H1 (cell line): ENCODE measurements at places on chromosomes 7 and 10. TPM values are rescaled to one million over a fixed set of nuclear protein-coding genes. Genes with fewer than 3 reads are reported as not detected.

OR9A2 gene
- not detected in 2 replicates for polyA plus RNA-seq

MYO3A gene
- 3.9 and 4.0 TPM in 2 replicates for polyA plus RNA-seq

HOXA3 gene
- not detected in 2 replicates for polyA plus RNA-seq

CTAGE4 gene
- polyA plus RNA-seq = 1.7 and 2.9 TPM in 2 replicates

SH2B2 gene
- 11.5 and 21.0 TPM in 2 replicates for polyA plus RNA-seq

PKD2L1 gene
- polyA plus RNA-seq = 0.20 and 0.33 TPM in 2 replicates

DRGX gene
- polyA plus RNA-seq = not detected in 2 replicates

DNA sequence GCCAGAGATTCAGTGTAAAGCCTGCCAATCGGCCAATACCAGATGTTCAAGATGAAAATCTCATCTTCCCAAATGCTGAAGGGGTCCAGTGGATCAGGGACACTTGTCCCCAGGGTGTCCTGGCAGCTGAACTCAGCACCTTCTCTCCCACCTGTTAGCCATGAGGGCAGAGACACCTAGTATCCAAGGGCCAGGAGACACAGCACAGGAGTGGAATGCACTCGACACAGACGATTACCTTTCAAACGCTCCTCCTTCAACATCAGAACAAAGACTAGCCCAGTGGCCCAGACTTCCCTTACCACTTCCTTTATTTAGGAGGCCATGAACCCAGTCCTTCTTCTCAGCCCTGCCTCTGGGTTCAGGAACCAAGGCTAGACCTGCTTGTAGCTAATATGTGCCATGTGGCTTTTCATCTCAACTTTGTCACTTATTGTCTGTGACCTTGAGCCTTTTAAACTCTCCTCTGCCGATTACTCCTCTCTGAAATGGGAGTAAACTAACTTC lies 180.3 kb upstream of the PLXNA4 start:
- DNase-seq = no peak

DNA sequence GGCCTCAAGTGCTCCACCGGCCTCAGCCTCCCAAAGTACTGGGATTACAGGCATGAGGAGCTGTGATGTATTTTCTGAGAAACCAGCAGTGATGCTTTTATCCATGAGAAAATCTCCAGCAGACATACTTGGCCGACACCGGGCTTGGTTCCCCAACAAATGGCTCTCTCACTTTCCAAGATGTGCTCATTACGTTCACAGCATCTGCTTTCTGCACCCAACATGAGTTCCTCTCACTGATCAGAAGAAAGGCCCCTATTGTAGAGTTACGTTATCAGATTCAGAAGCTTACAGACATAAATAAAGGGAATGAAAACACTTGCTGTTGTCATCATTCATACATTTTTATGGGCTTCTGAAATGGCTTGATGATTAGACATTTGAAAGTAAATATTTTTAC lies 95.0 kb downstream of the CALD1 start:
- no peak for DNase-seq

- no peak for DNase-seq
Observed at GRCh38 chr7:117757440-117757839, 115.8 kb downstream of the CTTNBP2 start.

- no peak for DNase-seq
Observed at GRCh38 chr10:4643471-4643870, 182.5 kb upstream of the AKR1E2 start.

GRCh38 chr10:90964781-90965465 lies 44.0 kb upstream of the ANKRD1 start:
- no peak for DNase-seq

DNA sequence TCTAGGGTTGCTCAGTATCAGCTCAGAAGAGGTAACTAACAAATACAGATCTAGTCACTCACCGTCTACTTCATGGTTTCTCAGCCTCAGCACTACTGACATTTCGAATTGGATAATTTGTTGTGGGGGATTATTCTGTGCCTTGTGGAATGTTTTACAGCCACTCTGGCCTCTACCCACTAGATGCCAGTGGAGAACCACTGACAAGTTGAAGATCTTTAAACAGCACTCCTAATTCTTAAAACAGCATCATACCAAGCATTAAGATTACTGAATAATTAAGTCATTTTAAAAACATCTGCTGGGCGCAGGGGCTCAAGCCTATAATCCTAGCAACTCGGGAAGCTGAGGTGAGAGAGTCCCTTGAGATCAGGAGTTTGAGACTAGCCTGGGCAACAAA lies 82.6 kb downstream of the UPF2 start:
- no peak for DNase-seq

DNA sequence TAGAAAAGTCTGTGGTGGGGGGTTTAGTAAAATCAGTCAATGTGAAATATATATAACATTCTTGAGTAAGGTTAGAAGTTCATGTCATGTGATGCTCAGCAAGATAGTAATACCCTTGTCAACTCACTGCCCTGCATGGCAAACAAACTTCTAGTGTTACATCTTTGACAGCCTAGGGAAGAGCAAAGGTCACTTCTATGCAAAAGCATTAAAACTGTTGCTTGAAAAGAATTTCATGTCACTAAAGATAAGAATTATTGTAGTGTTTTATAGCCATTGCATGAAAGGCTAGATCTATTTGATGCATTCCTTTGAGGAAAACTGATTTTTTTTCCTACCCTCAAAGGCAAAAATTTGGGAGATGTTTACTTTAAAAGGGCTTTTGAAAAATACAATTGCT lies 176.0 kb downstream of the SKAP2 start:
- DNase-seq = no peak

GRCh38 chr10:98299341-98299740 lies 31.3 kb upstream of the LOXL4 start:
- DNase-seq = peak; percentile 63

DNA sequence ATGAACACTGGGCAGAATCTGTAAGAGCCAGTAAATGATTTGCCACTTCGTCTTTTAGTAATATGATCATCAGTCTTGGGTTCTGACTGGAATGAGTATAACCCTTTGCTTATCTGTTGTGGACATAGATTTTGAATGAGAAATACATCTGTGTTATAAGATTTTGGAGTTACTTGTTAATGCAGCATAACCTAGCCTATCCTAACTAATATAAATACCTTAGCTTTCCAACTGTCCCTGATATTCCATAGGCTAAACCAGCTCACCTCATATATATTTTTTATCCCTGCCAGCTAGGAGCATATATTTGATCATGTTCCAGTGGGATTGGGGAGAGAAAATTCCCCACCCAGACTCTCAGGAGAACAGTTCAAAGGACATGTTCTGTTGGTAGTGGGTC lies 15.1 kb downstream of the LRMDA start:
- no peak for DNase-seq

DNA sequence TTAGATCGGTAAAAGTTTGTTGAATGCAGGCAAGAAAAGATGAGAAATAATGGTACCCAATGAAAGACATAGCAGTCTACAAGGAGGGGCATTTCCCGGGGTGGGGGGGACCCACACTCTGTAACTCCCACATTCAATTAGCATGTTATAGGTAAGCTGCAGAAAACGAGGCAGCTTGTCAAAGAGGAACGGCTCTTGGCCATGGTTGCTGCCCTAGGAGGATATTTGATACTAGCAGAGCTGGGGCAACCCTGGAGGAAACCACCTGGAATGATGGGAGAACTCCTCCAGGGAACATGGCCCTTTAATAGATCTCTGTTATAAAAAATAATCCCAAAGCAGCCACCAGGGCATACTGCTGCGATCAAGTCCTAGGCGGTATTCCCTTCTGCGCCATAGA lies 98.5 kb downstream of the EGFR start:
- DNase-seq = no peak

DNA sequence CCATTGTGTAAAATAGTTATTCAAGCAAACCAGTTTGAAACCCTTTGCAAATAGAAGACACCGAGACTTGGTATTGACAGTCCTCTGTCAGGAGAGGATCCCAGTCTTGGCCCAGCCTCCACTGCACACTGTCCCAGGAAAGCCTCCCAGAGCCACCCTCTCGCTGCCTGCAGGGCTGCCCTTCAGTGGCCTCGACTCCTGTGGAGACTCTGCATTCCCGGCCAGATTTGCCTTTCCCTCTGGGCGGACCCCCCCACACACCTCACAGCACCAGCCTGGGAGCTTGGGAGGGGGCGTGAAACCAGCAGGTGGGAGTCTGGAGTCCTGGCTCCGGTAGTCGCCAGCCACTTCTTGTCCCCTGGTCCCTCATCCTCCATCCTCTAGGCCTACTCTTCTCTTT lies 48.7 kb downstream of the GRK5 start:
- DNase-seq = no peak

- peak; percentile 75 for DNase-seq
Observed at GRCh38 chr7:22561321-22561811, 61.4 kb upstream of the STEAP1B start.

DNA sequence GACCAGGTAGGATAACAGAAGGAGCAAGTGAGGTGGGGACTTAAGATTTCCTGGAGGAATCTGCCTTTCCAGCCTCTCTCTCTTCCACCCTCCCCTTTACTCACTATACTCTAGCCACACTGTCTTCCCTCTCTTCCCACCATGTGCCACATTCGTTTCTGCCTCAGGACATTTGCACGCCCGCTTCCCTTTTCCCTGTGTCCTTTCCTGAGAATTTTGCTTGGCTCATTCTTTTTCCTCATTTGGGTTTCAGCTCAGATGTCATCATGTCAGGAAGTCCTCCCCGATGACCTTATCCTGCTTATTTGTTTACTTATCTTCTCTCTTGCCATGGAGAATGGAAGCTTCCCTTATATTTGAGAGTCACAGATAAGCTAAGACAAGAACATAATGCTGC lies 363.8 kb downstream of the PRPF18 start:
- DNase-seq = no peak

DNA sequence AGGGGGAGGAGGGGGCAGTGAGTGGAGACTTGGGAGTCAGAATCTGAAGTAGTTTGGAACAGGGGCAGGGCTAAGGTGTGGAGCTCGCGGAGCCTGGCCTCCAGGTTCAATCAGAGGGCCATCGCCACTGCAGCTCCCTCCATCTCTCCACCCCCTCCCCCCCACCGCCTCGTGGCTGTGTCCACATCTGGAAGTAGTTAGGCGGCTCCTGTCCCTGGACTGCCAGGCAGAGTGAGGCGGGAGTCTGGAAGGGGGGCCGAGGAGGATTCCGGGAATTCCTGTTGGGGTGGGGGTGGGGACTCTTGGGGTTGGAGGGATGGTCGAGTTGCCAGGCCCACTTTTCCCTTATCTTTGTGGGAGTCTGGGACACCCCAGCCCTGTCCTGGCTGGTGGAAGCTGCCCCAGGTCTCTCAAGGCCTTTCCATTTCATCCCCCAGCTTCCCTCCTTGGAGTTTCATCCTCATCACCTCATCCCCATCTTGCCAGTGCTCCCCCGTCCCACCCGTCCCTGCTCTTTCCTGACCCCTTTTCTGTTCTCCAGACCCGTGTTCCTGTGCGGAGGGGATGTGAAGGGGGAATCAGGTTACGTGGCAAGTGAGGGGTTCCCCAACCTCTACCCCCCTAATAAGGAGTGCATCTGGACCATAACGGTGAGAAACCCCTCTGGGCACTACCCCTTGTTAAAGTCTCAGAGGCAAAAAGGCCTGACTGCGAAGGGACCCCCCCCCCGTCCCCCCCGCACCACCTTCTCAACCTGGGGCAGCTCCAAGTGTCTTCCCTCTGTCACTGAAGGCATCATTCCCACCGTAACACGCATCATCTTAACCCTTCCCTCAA lies 944 bp downstream of the PCOLCE start:
- peak; percentile 76 for DNase-seq

DNA sequence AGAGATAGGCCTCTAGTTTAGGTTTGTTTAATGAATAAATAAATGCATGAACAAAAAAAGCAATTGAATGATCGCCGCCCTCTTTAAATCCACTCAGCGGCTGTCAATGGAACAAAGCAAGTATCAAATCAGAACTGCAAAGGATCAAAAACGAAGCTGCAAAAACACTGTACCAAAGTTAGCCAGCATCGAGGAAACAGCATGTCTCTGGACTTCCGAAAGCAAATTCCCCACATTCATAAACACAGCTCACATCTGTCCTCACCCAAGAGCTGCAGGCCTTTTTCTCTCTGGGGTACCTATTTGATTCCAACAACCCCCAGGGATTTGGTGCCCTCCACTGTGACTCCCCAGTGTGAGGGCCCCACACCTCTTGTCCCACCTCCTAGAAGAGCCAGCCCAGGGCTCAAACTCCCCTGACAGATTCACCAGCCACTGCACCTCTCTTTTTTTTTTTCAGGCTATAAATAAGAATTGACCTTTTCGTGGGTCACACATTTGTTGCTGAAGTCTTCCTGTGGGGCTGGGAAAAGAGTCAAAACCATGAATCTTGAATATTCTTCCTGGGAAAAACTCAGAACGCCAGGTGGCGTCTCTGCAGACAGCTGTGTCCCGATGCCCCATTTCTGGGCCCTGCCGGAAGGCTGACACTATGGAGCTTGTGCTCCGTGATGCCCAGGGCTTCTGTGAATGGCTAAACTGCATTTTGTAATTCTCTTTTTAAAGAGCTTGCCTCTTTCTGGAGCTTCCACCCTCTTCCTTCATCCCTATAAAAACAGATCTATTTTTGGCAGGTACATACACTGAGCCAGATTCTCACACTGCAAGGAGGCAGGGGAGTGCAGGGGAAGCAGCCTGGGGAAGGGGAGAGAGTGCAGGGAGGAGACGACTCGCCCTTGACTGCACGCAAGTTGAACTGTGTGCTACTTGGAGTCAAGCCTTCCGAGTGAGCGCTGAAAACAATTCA lies 51.7 kb downstream of the HSPA12A start:
- DNase-seq = no peak

DNA sequence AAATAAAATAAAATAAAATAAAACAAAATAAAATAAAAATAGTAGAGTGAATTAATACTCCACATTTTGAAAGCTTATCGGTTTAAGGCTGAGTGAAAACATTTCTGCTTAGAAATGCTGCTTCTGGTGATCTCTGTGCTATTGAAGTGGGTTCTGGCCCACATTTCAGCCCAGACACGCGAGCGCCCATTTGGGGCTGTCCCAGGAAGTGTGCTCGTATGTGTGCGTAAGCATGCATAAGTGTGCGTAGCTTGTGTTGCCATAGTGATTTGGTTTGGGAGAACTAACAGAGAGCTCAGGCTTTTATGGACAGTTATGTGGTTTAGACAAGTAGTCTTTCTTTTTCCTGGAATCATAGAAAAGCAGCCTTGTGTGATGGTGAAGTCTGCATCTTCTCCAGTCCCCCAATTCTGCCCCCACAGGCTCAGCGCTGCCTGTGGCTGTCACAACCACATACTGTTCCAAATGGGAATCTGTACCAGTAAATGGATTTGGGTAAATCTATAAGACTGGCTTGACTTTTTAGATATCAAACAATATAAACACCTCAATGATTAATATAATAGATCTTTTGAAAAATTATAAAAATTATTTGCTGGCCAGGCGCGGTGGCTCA lies 29.8 kb upstream of the PURB start:
- no peak for DNase-seq

DNA sequence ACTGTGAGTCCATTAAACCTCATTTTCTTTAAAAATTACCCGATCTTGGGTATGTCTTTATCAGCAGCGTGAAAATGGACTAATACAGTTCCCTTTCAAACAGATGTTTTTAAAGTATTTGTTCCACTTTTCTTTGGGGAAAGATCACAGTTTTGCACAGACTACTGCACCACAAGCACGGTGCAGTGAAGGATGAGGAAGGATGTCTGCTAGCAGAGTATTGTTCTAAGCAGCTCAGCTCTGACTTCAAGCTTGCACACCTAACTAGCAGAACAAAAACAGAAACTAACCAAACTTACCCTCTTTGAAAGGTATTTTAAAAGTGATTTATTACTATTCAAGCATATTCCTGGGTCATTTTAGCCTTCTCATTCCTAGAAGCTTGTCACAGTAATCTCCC lies 20.0 kb downstream of the THNSL1 start:
- DNase-seq = no peak
